Bronchial epithelial cell (primary cell): ENCODE measurements at places on chromosomes 1 and 21. TPM values are rescaled to one million over a fixed set of nuclear protein-coding genes. Genes with fewer than 3 reads are reported as not detected.
A peak's percentile ranks its signal among the peaks of the same experiment; 100 is the strongest.

The PALMD gene
- 1.3 and 4.7 TPM in 2 replicates for total RNA-seq

DNA sequence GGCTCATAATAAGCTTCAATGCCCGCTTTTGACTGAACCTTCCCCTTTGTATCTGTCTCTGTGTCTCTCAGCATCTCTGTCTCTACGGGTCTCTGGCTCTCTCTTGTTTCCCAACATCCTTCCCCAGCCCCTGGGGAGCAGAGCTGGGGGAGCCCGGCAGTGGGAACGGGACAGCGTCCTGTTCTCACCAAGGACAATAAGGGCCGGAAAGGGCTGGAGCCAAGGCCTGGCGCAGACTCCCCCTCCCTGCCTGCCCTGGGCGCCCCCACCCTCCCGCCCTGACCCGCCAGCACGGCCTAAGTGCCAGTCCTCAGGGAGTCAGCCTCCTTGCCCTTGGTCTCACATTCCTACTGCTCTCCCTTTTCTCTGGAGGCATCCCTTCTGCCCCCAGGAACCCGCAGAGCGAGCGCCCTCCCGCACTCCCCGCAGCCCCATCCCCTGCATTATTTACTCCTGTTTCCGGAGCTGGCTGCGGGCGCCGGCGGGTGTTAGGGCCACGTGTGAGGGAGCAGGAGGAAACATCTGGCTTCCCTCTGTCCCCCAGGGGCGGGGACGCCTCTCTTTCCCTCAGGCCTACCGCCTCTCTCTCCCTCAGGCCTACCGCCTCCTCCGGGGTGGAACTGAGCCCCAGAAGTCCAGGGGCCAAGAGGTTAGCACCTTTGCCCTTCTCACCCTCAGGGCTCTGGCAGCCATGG is 6.5 kb downstream of the KRTCAP2 start:
- no peak for DNase-seq

The RIPK4 gene
- 34.0 and 35.5 TPM in 2 replicates for total RNA-seq

GRCh38 chr1:7561936-7562728 is 209.0 kb upstream of the VAMP3 start:
- no peak for DNase-seq

The PRAMEF20 gene
- total RNA-seq: not detected in 2 replicates

The RHOU gene
- 0.26 and 0.53 TPM in 2 replicates for total RNA-seq

- DNase-seq: no peak
These were observed 79.9 kb downstream of the PTPN14 start for GRCh38 chr1:214471458-214471857.

The PRAMEF33 gene
- total RNA-seq: not detected in 2 replicates

DNA sequence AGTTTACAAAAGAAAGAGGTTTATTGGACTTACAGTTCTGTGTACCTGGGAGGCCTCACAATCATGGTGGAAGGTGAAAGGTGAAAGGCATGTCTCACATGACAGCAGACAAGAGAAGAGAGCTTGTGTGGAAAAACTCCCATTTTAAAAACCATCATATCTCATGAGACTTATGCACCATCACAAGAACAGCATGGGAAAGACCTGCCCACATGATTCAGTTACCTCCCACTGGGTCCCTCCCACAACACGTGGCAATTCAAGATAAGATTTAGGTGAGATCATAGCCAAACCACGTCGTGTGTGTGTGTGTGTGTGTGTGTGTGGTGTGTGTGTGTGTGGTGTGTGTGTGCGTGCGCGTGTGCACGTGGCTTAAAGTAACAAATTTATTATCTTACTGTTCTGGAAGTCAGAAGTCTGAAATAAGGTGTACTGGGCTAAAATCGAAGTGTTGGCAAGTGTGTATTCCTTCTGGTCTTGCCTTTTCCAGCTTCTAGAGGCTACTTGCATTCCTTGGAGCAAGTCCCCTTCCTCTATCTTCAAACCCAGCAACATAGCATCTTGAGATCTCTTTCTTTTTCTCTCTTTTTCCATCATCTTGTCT is 48.1 kb upstream of the MPC2 start:
- DNase-seq: peak; percentile 19

DNA sequence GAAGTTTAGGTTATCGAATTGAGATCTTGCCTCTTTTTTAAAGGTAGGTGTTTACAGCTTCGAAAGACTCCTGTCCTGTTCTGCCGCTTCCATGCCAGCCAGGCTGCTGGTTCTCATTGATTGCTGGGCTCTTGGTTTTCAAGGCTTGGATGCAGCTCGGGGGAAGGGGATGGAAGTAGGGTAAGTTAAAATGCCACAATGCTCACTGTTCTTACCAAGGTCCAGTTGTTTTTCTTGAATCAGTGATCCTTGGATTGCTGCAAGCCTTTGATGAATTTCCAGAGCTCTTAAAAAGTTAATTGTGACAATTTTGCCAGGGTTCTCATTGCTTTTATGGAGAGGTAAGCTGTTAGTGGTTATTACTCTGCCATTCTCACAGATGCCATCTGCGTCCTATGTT is 74.9 kb downstream of the PCBP3 start:
- no peak for DNase-seq

GRCh38 chr1:39269349-39269748 is 64.9 kb downstream of the MACF1 start:
- no peak for DNase-seq
